ENCODE measurements at places on chromosomes 5 and 9. TPM values are rescaled to one million over a fixed set of nuclear protein-coding genes. Genes with fewer than 3 reads are reported as not detected.

DNA sequence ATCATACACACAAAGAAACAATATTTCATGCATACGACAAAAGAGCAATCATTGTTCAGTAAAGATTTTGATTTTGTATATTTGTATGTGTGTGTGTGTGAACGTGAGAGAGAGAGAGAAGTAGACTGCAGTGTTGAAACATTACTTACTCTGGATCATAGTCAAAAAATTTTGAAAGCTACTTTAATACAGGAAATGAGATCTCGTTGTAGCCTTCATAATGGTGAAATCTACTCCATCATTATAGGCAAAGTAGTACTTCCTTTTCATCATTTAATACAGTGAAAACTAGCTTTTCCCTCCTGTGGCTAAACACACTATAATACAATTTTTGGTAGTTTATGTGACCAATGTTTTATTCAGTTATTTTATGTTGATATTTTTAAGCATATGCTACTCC is 1427.7 kb upstream of the C9orf72 start:
- no peak for DNase-seq

Gene NRARP
- 15.2 TPM for total RNA-seq

Gene MARVELD2
- 1.6 TPM for total RNA-seq

DNA sequence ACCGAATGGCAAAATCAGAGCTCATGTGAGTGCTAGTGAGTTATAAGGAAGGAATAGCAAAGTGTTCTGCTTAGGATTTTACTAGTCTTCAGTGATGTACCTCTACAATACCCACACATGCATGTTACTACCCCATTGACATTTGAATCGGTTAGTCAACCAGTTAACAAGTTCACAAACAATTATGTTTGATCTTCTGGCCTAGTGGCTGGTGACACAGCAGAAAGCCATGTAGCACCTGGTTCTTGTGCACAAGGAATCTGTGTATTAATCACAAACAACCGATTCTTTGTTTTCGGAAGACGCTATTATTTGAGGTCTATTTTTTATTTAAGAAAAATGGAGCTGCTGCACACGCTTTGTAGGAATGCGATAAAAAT is 41.9 kb downstream of the NTRK2 start:
- DNase-seq: no peak

DNA sequence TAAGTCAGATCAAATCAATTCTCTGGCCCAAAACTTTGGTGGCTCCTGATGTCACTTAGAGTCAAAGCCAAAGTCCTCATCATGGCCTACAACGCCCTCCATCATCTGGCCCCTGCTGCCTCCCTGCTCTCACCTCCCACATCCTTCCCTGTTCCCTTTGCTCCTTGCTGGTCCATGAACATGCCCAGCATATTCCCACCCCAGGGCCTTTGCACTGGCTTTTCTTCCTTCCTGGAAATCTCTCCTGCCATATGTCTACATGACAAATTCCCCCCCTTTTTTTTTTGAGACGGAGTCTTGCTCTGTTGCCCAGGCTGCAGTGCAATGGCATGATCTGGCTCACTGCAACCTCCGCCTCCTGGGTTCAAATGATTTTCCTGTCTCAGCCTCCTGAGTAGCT is 11.1 kb upstream of the PSD2 start:
- no peak for DNase-seq

Gene GABRB2
- not detected for total RNA-seq

- DNase-seq: peak; percentile 41
Observed at GRCh38 chr9:129334105-129334935, 156.3 kb upstream of the IER5L start.

- DNase-seq: no peak
Observed at GRCh38 chr9:36323926-36324325, 65.7 kb upstream of the GNE start.

- no peak for DNase-seq
Observed at GRCh38 chr9:99294850-99295461, 72.9 kb downstream of the SEC61B start.

DNA sequence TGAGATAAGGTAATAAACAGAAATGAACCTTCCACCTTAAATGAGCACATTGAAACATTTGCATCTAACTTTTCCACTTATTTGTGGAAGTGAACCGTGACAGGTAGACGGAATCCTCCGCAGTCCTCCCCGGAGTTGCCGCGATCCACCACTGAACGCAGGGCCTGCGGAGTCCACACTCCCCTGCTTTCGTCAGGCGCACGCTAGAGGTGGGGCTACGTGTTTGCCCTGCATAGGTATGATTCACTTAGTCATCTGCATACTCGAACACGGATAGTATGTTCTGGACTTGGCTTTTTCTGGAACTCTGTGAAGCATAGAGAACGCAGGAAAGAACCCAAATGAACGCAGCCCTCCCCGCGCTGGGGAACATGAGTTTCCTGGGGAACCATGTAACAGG is 272.8 kb upstream of the IRX4 start:
- DNase-seq: no peak

Gene C1QTNF2
- 1.0 TPM for total RNA-seq

DNA sequence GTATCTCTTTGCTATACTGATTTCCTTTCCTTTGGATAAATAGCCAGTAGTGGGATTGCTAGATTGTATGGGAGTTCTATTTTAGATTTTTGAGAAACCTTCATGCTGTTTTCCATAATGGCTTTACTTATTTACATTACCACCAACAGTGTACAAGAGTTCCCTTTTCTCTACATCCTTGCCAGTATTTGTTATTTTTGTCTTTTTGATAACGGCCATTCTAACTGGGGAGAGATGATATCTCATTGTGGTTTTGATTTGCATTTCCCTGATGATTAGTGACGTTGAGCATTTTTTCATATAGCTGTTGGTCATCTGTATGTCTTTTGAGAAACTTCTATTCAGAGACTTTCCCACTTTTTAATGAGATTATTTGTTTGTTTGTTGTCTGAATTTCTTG is 25.8 kb downstream of the NADK2 start:
- DNase-seq: no peak

- DNase-seq: no peak
Observed at GRCh38 chr5:39159811-39160490, 59.4 kb downstream of the FYB1 start.

DNA sequence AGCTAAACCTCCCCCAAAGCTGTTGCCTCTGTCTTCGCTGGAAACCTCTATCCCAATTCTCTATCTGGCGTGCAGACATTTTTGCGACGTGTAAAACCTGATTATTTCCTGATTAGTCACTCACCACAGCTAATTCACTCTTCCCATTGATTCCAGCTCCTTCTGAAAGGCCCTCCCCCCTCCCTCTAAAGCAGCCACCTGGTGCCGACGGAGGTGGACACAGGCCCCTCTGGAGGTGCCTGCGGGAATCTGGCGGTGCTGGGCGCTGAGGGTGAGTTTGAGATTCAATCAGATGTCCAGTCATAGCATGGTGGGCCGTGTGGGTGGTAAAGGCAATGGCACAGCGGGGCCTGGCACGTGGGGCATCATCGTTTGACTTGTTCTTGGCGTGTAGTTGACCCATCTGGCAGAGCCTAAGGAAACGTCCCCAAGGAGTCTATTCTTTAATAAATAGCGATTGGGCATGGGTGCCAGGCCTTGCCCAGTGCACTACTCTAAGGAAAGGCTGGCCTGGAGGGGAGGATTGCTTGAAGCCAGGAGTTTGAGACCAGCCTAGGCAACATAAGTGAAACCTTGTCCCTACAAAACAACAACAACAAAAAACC is 271.1 kb upstream of the MVB12B start:
- no peak for DNase-seq

Gene IRX1
- total RNA-seq: 69.3 TPM

GRCh38 chr5:120771202-120771601 is 307.1 kb downstream of the PRR16 start:
- DNase-seq: no peak

Gene IRX4
- total RNA-seq: 0.20 TPM

DNA sequence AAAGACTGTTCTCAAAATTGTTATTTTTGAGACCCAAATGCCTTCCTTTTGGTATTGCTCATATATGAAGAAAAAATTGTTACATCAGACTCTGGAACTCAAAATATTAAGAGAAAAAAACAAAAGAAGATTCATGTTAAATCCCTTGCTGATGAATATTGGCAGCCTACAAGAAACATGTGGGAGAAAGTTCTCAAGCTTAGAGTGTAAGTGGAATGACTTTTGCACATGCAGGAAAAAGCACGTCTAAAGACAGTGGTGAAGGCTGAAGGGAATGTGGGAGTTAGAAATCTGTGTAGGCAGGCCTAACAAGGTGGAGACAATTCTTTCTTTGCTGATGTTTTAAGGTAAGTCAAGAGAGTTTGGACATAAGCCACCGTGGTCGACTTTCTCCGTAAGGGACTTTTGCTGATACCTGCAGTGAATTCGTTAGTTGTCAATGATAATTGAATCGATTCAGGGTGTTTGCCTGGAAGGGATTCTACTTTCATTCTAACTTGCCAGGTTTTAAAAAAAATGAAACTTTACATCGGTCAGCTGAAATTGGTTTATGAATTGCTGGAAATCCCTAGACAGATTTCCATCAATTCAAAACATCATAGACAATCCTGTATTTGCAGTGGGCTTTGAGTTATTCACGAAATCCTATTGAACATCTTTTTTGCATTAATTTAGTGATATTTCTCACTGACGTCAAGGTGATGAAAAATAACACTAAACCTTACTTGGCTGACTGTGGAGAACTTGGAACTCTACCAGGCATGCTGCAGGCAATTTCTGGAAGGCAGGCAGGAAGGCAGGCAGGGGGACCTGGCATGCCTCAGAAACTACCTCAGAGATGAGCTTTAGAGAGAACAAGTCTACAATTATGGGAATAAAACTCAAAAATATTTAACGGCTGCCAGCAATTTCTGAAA is 359.1 kb upstream of the ADAMTSL1 start:
- no peak for DNase-seq

- no peak for DNase-seq
Observed at GRCh38 chr5:147760086-147760875, 22.2 kb downstream of the JAKMIP2 start.

DNA sequence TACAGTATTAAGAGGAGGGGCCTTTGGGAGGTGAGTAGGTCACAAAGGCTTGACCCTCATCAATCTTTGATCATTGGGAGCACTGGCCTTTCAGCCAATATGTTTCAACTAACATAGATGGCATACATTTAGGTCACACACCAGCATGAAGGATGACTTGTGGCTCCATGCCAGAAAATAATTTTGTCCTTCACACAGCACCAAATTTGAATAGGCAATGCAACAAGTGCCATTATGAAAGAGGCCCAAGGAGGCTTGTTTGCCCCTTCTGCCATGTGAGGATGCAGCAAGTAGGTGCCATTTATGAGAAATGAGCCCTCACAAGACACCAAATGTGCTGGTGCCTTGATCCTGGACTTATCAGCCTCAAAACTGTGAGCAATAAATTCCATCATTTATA is 81.1 kb downstream of the JAKMIP2 start:
- DNase-seq: no peak

GRCh38 chr9:28272127-28272526 is 698.8 kb upstream of the C9orf72 start:
- DNase-seq: no peak

Gene SLC2A8
- total RNA-seq: 30.6 TPM

- DNase-seq: peak; percentile 30
Observed at GRCh38 chr9:83596899-83597504, 25.9 kb upstream of the IDNK start.

GRCh38 chr5:96582343-96582742 is 79.8 kb upstream of the CAST start:
- DNase-seq: peak; percentile 66

GRCh38 chr5:172276214-172276613 is 7.3 kb downstream of the UBTD2 start:
- no peak for DNase-seq

DNA sequence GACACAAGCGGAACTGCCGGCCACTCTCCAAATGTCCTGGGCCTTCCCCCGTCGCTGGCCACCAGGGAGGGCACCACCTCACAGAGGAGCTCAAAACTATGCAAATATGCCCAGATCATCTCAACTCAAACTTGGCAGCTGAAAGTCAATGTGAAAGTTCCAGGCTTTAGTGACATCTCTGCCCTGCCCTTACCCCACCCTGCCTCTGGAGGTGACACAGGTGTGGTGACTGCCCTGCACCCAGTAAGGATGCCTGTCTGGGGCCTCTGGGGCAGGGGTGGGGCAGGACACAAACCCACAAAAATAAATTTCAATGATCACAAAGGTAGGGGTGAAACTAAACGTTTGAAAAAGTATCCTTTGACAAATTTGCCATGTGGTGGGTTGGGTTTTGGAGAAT is 213.4 kb downstream of the HSPA4 start:
- DNase-seq: no peak

- no peak for DNase-seq
Observed at GRCh38 chr5:72066705-72067107, 40.6 kb upstream of the MAP1B start.

DNA sequence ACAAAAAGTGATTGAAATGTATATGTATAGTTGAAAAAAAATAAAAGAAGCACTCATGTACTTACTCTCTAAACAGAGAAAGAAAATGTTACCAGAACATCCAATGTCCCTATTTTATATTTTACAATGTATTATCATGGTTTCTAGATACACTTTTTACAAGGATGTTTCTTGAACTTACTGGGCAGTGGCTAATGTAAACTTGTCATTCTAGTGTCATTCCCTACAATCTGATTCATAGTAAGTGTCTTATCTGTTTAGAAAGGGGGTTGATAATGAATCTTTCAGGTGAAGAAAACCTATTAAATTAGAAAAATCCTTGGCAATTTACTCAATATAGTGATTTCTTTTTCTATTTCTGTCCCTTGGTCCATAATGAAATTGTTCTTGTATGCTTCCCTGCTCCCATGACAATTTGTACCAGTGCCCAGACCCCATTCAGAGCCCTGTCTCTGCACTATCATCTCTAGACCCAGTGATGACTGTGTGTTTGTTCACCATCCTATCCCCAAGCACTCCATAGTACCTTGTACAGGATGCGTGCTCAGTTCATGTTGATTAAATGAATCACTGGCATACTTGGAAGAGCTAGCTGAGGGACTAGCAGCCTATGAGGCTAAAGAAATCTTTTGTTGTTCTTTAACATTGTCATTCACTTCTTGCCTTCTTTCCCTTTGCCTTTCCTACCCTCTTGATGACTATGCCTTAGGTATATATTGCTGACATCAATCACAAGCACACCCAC is 101.2 kb downstream of the HMHB1 start:
- DNase-seq: no peak

Gene RAI14
- total RNA-seq: 259 TPM

GRCh38 chr9:94606646-94607422 is 13.2 kb upstream of the FBP2 start:
- DNase-seq: no peak

Gene OR13C3
- not detected for total RNA-seq

GRCh38 chr5:153896701-153897100 is 142.0 kb downstream of the FAM114A2 start:
- no peak for DNase-seq

Gene PCDHA3
- total RNA-seq: 17.9 TPM

DNA sequence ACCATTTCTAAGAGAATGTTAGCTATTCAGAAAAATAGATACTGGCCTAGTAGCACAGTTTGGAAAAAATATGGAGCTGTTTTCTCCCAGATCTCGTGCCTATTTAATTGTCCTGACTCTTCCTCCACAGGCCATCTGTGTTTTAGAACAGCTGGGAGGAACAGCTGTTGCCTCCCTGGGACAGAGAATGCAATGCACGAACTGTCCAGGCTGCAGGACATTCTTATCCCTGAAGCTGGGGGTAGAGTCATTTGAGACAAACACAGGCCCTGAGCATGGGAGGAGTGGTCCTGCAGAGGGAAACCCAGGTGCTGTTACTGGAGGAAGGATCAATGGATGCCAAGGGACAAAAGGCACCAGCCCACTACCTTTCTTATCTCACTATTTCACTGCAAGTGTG is 20.9 kb upstream of the SPARC start:
- DNase-seq: peak; percentile 56

Gene KIF20A
- total RNA-seq: 8.7 TPM

- DNase-seq: no peak
Observed at GRCh38 chr5:142725231-142726187, 39.6 kb upstream of the FGF1 start.

- no peak for DNase-seq
Observed at GRCh38 chr5:107196500-107197059, 474.2 kb downstream of the EFNA5 start.

All from glutamatergic neuron (in vitro differentiated cells).